ENCODE measurements at places on chromosomes 1 and 21.
A peak's percentile ranks its signal among the peaks of the same experiment; 100 is the strongest.

DNA sequence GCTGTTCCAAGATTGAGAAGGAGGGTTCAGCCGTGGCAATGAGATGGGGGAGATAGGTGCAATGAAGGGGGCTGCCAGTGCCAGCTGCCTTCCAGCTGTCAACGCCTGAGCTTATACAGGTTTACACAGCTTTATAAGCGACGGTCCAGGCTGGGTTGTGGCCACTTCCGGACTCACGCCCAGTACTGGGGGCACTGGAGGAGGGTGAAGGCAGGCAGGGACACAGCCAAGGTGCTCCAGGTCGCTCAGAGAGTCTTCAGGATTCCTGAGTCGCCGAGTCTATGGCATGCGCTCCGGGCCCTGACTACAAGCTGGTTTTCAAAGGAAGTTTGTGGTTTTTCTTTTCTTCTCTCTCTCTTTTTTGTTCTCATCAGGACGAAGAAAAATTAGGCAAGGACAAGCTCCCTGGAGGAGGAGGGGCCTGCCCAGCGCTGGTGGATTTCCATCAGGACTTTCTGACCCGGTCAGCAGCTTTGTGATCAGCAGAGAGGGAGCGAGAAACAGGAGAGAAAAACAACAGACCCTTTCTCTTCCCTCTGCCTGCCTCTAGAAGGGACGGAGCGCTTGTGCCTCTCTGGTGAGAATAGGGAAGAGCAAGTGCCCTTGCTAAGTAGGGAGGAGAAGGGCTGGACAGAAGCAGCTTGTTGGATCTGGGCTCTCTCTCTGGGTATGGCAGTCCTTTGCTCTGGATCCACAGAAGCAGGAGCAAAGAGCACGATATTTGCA, at the start of gene MINDY1:
MINDY1 (minus strand) TSS at position 576 of the 726 bp plus-strand sequence. CDS start 4,285 bp downstream, outside the sequence.
- DNase-seq, result peak; percentile 71

DNA sequence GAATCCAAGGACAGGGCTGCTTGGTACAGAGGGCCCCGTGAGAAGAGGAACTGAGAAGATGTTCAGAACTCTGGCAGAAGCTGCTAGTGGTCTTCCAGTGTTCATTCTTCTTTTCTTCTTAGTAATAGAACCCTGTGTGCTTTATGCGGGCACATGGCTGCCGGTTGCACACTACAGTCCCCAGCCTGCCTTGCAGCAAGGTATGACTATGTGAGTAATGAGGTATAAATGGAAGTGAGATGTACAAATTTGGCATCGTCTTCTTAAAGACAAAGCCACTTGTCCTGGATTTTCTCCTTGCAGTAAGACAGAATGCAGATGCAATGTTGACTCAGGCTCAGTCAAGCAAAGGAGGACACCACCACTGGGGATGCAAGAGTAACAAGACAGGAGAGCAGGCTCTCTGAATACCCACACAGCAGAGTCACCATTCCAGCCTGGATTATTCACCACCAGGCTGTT, 15.0 kb upstream of the ATP1B1 start:
- no peak for DNase-seq

- DNase-seq, result peak; percentile 29
Observed at GRCh38 chr1:85200463-85201339, at the start of gene SYDE2. Gene SYDE2, minus strand, starts transcription at chr1:85201016. Its CDS starts 20 bp downstream, at chr1:85200996.

GRCh38 chr1:69982992-69983391, 222.4 kb downstream of the LRRC40 start:
- no peak for DNase-seq

DNA sequence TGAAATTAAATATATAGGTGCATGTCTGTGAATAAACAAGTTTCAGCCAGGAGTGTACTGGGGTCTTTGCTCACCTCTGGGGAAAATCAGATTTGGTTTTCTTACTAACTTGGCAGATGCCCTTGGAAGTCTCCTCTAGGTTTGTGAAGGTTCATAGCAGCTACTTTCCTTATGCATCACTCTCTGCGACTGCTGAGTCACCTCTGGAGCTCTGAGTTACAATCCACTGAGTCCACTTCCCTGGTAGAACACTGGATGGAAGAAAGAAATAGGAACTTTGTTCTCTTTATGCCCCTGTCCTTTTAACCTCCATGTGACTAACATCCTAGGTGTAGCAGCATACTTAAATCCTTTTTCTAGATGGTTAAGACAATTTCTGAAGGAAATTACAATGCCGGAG, 4.4 kb upstream of the FASLG start:
- DNase-seq, result no peak

- no peak for DNase-seq
Observed at GRCh38 chr1:245108246-245108645, 46.5 kb upstream of the KIF26B start.

DNA sequence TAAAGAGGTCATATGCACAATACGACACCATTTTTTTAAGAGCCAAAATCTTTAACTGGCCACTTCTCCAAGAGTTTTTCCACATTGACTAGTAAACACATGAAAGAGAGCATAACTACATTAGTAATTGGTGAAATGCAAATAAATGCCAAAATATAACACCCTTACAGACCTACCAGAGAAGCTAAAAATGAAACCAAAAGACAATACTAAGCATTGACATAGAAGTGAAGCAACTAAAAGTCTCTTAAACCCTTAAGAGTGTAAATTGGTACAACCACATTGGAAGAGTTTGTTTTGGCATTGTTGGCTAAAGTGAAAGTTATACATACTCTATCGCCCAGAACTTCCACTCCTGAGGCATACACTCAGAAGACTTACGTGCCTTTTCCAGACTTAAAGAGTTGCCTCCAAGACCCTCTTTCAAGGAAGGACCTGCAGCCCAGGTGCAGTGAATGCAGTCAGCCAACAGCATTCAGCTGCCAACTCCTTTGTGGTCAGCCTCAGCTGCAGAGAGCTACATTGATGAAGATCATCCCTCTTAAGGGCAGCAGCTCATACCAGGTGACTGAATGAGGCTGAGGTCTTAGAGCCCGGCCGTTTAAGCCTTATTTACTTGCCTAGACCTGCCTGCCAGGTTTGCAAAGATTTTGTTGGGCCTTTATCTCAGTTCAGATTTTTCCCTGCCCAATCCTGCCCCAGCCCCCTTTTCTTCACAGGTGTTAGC, 839.1 kb upstream of the ADGRL2 start:
- DNase-seq, result no peak

- DNase-seq, result no peak
Observed at GRCh38 chr21:37181059-37181458, 86.1 kb downstream of the VPS26C start.

- no peak for DNase-seq
Observed at GRCh38 chr1:21379571-21379970, 60.4 kb upstream of the NBPF3 start.

- no peak for DNase-seq
Observed at GRCh38 chr1:81298266-81298665, 502.5 kb upstream of the ADGRL2 start.

DNA sequence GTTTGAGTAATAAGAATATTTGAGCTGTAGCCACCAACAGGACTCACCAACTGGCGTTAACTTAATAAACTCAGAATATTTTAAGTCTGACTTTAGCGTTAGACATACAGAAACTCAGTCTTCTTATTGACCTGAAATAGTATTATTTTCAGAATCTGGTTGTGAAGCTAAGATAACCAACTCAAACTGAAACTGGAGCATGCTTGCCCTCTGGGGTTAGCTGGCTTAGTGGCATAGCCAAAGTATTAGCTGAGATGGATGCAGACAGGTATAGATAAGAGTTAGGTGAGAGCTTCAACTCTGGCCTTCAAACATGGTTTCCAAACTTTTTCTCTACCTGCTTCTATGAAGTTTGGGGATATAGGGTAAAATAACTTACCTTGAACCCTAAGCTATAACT, 40.5 kb downstream of the AMY1C start:
- DNase-seq, result no peak

DNA sequence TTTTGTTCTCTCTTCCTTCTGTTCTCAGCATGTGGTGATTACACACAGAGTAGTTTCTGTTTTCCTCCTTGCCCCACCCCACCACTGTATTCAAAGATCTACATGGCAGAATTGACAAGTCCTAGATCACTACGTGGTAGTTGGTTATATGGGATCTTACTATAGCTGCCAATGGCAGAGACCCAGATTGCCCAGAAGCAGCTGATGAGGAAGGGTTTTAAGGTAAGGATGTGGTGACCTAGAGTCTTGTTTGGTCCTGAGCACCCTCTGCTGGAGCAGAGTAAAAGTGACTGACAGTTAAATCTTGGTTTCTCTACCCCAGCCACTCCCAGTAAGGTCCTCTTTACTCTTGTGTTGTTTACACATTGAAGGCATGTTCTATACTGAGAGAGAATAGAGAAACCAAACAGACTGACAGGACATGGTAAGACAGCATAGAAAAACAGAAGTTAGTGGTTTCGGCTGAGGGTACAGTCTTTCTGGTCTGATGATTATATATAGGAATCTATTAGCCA, 22.8 kb upstream of the STRIP1 start:
- DNase-seq, result no peak

- no peak for DNase-seq
Observed at GRCh38 chr1:31511848-31512615, 64.3 kb upstream of the TINAGL1 start.

- DNase-seq, result no peak
Observed at GRCh38 chr1:18581420-18581880, 49.2 kb upstream of the PAX7 start.

DNA sequence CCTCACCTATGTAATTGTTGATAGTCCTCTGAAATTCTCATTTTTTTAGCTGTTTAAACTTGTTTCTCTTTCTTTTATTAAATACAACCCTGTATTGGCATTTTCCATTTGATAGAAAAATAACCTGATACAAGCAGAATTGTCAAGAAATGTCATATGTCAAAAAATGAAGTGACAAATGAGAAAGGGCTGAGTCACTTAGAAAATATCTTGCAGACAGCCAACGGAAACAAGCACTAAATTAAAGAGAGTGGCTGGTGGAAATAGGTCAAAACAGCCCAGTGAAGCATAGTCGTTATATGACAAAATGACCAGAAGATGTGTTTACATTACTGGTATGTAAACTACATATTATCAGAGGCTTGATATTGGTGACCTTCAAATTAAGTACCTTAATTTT, 484.4 kb downstream of the PLA2G4A start:
- no peak for DNase-seq

DNA sequence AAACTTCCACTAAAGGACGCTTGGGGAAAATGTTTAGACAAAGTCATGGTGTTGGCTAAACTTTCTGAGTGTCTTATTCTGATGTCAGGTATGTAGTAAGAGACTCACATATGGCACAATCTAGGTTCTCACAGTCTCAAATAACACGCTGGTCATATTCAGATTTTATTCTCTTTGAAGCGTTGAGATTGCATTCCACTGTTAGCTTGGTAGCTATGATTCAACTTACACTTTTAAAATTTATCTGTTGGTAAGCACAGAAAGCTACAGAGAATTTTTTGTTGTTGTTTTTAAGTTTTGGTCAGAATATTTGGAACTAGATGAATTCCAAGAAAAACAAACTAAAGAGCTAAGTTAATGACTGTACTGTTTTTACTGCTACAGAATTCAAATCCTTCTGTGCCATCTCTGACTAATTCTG, 126.7 kb downstream of the PRRX1 start:
- DNase-seq, result no peak

DNA sequence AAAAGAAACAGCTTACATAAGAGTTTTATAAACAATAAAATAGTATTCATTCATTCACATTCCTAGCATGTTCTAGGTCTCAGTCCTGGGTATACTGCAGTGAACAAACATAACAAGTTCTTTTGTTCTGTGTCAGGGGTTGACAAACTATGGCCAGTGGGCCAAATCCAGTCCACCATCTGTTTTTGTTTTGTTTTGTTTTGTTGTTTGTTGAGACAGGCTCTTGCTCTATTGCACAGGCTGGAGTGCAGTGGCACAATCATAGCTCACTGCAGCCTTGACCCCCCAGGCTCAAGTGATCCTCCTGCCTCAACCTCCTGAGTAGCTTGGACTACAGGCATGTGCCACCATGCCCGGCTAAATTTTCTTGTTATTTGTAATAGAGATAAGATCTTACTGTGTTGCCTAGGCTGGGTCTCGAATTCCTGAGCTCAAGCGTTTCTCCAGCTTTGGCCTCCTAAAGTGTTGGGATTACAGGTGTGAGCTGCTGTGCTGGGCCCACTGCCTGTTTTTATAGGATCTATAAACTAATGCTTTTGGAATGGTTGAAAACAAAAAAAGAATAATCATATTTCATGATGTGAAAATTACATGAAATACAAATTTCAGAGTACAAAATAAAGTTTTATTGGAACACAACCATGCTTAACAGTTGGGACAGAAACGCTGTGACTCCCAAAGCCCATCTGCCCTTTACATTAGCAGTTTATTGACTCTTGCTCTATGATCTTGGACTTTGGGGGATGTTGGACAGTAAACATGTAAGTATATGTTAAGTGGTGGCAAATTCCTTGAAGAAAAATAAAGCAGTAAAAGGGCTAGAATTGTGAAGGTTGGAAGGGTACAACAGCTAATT, 17.9 kb downstream of the CAPZA1 start:
- peak; percentile 47 for DNase-seq

- no peak for DNase-seq
Observed at GRCh38 chr1:17739050-17739449, 16.1 kb upstream of the ACTL8 start.

DNA sequence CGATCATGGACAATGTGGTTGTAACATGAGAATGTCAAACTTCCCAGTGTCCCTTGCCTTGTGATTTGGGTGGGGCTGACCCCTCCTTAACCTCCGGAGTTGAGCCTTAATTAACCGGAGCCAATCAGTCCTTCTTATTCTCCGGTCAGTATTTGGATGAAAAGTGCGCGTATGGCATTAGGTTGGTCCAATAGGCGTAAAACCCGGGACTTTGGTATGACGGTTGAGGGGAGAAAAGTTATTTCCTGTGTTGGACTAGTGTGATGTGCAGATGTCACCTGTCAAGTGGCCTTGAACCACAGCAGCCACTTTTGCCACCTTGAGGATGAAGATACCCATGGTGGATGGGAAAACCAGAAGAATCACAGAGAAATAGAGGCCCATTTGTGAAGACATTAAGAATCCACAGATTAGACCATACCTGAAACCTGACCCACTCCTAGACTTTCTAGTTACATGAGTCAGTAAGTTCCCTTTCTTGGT, 5.1 kb downstream of the PAFAH2 start:
- no peak for DNase-seq

- DNase-seq, result no peak
Observed at GRCh38 chr1:112992780-112993179, 36.8 kb upstream of the SLC16A1 start.

GRCh38 chr1:55679971-55680370, 464.8 kb upstream of the USP24 start:
- DNase-seq, result no peak

GRCh38 chr1:158552296-158552695, 1.9 kb downstream of the OR6Y1 start:
- no peak for DNase-seq

DNA sequence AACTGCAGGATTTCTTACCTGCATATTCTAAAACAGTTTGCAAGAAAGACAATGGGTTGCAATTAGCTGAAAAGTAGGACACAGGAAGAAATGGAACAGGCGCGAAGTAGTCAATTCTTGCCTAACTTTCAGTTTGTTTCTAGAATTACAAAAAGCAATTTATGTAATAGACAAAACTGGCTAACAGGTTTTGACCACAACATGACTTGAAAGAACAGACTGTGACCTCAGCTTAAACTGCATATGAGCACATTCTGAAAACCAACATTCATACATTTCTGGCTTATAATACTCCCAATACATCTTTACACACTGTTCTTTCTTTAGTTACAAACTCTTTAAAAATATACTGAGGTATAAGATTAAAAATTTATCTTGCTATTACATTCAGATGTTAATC, 405.9 kb upstream of the B3GALT2 start:
- no peak for DNase-seq

- no peak for DNase-seq
Observed at GRCh38 chr1:3312898-3313575, 141.4 kb upstream of the ARHGEF16 start.
